D341Med (cell line): ENCODE measurements at places on chromosomes 4 and X.

DNA sequence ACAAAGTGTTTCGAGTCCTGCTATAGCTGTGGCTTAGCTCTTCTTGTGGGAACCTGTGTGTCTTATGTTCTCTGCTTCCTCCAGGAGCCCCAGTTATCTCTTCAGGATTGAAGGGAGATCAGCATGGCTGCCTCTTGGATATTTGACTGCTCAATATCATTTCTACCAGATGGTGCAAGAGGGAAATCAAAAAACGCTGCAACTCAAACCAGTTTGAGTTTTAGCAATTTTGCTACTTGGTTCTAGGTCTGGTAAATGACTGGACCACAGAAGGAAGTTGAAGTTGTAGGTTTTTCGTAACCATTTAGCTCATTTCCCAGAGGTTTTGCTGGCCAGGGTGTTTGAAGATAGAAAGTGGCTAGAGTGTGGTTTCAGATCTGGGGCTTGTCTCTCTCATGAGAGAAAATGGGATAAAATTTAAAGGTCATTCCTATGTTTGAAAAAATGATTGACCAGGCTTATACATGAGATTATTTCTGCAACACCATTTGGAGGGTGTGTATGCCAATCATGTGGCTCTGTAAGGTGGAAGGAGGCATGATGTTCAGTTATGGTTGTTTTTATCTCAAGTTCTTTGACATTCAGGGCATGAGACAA is 210.4 kb downstream of the SPRY1 start:
- no peak for DNase-seq

DNA sequence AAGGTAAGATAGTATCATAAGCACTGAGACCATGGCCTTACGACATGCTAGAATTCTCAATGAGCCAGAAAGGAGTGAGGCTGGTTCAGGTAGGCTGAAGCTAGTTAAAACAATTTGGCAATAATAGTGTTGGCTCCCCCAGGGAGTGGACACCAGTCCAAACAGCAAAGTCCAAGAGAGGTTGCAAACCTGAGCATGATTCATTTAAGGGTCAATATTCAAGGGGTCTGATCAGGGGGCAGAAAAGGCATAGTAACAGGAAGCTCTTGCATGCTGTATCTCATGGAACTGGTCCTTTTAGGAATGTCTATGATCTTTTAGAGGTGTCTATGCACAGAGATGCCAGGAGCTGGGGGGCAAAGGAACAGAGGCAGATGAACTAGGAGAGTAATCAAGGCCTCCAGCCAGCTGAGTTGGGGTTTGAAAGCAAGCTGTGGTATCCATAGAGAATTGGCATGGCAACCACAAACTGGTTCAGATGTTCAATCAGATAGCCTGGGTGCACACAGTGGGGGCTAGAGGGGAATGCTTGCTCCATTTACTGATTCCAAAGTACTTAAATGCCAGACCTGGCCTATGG is 5.1 kb downstream of the GJB1 start:
- DNase-seq, result no peak

- DNase-seq, result no peak
These were observed 93.6 kb downstream of the ATXN3L start for GRCh38 chrX:13226214-13226613.

- DNase-seq, result no peak
These were observed 32.5 kb downstream of the HMGB2 start for GRCh38 chr4:173301518-173302201.

- no peak for DNase-seq
These were observed 10.6 kb downstream of the TSPAN6 start for GRCh38 chrX:100625985-100626491.

DNA sequence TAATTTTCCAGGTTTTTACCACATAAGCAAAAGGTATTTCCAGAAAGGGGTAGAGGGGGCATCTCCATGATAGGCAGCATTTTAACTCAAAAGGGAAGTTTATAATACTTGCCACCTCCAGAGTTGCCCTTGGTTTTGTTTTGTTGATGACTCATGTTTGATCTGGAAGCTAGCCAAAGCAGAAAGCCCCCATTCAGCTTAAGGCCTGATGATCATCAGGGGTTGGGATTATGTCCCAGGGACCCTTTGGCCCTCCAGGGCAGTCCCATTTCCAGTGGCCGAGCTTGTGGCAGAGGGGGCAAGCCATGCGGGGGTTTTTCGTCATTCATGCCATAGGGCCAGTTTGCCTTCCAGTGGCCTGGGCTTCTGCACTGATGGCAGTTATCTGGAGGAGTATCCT is 143.0 kb upstream of the PLAC1 start:
- DNase-seq, result no peak

GRCh38 chr4:157010630-157011029 is 39.0 kb upstream of the PDGFC start:
- no peak for DNase-seq

- DNase-seq, result no peak
These were observed 139.8 kb downstream of the NR3C2 start for GRCh38 chr4:148302416-148302815.

DNA sequence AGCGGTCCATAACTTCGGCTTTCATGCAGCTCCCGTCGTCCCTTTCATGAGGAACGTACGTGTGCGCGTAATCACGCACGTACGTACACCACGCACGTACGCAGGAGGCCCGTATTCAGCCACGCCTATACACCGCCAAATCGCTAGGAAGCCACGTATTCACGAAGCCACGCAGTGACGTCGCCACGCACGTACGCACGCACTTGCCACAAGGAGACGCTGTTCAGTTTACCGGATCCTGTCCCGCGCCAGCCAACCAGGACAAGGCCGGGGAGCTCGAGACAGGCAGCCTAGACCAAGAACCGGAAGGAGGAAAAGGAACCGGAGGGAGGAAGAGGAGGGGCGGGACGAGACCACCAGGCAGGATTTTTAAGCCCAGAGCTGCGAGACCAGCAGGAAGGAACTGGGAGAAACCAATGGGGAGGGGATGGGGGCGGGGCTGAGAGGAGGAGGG is at the start of gene EOLA2:
Gene EOLA2, minus strand, starts transcription at position 65 of the 454 bp plus-strand sequence. CDS start 4,617 bp downstream, outside the sequence.
- peak; percentile 72 for DNase-seq

- no peak for DNase-seq
These were observed 120.3 kb downstream of the BANK1 start for GRCh38 chr4:101910786-101911373.

GRCh38 chr4:13984991-13985800 is 357.7 kb upstream of the BOD1L1 start:
- no peak for DNase-seq

GRCh38 chr4:54495091-54495490 is 162.7 kb upstream of the KIT start:
- DNase-seq, result no peak

DNA sequence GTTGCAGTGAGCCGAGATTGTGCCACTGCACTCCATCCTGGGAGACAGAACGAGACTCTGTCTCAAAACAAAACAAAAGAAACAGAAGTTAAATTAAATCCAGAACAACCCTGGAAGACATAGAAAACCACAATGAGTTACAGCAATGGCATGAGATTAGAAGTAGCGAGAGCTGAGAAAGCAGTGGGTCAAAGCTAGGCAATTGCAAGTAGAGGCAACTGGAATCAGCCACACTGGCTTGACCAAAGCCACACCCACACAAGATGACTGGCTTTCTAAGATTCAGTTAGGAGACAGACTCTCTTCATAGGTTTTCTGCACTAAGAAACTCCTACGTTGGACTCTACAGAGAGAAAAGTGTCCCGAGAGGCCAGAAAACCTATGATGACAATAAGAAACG is 443.0 kb downstream of the GPM6A start:
- DNase-seq, result no peak

GRCh38 chr4:26272654-26273615 is 47.9 kb upstream of the RBPJ start:
- DNase-seq, result no peak

DNA sequence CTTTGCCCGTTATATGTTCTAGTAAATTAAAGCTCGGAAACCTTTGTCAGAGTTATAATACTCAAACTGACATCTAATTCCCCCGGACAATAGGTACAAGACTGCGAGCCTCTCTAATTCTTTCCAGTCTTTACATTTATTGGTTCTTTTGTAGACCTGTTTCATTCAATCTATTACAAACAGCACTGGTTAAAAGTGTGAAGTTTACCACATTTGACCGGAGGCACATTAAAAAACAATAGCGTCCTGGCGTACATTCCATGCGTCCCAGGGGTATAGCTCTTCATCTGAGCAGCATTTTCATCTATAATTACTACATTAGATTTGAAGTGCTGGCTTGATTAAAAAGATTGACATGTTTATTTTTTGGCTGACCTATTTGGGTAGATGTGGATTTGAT is 49.9 kb upstream of the TENM3 start:
- no peak for DNase-seq

DNA sequence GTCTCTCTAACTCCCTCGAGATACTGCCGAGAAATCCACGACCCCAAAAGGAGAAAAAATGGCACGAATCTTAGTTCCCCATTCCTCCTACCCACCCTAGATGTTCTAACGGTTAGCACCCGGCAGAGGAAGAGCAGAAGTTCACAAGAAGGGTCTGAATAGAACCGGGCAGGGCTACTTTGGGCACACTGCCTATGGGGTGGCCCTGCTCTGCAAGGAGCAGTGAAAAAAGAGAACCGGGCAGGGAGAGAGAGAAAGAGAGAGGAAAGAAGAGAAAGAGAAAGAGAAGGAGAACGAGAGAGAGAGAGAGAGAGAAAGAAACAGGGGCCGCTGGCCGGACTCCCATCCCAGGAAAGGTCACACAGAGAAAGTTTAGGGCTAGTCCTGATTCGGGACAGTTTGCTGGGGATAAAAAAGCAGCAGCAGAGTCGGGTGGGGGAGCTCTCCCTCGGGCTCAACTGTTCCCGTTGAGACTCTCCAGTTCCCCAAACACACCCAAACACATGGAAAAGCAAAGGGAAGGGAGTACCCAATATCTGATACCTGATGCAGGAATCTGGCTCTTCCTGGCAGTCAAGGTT is 468 bp downstream of the GLA start:
- no peak for DNase-seq

DNA sequence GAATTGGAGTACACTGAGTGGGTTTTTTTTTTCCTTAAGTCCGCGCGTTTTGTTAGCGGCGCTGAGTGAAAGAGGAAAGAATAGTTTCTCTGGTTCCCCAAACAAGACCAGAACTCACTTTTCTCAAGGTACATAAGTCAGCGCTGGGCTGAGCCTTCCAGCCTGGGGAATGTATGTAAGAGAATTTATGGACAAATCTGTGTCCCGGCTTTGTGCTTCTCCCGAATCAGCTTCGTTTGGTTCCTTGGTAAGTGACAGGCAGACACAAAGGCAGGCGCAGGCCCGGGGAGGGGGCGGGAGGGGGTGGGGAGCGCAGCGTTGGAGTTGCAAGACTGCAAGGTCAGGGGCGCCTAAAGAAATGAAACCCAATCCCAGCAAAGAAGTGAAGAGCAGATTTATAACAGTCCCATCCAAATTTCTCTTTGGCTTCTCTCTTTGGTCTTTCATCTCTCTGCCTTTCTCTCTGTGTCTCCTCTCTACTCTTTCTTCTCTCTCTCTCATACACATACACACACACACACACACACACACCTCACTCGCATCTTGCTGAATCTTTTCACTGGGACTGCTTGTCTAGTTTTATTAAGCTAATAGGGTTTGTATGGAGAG is 981 bp downstream of the TET2 start:
- peak; percentile 59 for DNase-seq

DNA sequence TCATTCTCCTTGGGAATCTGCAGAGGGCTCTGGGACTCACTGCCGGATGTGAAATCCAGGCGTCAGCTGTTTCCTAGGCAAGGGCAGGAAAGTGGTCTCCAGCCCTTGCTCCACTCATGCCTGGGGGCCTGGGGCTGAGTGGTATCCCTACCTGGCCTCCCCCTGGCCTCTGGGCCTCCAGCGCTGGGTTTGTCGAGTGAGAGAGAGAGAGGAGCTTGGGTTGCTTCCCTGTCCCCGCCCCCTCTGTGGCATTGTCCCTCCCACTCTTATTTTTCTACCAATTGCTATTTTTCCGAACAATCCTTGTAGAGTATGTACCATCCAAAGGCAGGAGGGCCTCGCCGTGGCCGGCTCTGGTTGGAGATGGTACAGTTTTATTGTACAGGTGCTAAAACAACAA is 53.1 kb downstream of the ELF4 start:
- DNase-seq, result no peak

DNA sequence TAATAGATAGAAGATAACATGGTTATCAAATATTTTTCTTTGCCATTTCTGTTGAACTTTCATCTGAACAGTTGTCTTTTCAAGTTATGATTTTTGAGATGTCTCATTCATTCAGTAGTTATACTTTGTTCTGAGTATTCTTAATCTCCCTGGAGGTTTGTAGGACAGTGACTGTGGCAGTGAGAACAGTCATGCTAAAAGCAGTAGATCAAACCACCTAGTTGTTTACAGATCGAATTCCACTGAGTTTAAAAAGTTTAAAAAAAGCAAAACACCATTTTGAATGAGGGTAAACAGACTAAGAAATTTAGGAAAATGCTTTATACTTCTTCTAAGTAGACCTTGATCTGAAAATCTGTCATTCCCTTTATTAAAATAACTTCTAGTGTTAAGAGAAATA is 107.2 kb downstream of the CEP135 start:
- no peak for DNase-seq

GRCh38 chr4:89434364-89434988 is 126.9 kb upstream of the GPRIN3 start:
- peak; percentile 47 for DNase-seq

GRCh38 chr4:69214716-69215115 is at the start of gene UGT2B11:
Gene UGT2B11 (minus strand): TSS chr4:69214748. CDS start chr4:69214722, 26 bp downstream.
- no peak for DNase-seq

DNA sequence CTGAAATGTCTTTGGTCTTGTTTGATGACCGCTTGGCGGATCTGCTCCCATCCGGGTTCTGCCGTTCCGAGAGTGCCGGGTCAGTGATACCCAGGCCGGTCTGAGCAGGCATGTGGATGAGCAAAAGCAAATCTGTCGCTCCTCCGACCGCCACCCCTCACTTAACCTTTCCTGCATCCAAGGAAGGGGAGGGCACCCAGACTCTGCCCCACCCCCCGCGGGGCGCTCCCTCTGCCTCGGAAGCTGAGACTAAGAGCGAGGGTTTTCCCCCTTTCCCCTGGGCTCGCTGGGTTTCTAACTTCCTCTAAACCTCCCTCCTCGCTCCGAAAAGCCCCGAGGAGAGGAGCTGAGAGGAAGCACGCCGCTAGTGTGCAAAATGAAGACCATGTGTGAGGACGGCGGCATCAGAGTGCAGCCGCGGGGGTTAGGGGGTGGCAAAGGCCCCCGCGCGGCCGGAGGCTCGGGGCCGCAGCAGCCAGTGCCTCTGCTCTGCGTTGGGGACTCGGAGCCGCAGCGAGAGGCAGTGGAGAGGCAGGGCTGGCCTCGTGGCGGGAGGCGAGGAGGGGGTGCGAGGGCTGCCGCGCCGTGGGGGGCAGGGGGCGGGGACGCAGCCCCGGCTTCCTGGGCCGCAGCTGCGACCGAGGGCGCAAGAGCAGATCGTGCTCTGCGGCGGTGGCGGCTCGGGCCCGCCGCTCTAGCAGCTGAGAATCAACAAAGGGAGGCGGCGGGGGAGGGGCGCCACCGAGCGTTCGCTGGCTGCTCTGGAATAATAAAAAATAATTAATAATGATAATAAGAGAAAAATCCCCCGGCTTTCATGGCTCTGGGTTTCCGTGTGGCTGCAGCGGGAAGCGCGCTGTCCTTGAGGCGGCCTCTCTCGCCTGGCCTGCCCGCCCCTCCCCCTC is 55.8 kb upstream of the BCOR start:
- peak; percentile 81 for DNase-seq

- DNase-seq, result no peak
These were observed 3.4 kb downstream of the ARX start for GRCh38 chrX:25012433-25012735.
